Myocyte (in vitro differentiated cells): ENCODE measurements at places on chromosomes 6 and 20.

- peak; percentile 74 for DNase-seq
These were observed 33.9 kb downstream of the SLC17A4 start for GRCh38 chr6:25788305-25788922.

DNA sequence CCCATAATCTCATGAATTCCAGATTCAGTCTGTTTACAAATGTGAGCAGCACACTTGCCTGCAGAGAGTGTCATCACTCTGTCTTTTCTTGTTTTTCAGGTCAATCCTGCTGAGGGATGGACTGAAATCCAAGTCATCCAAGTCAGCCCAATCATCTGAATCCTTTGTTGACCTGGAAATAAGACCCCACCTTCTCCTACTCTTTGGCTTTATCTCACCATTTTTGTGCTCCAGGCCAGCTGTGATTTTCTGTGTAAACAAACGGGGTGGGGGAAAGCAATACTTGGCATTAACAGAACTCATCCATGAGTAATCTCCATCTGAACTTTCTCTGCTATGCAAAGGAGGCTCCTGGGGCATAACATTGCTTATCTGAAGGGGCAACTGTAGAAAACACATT lies 16.9 kb upstream of the GSTA4 start:
- DNase-seq, result no peak

DNA sequence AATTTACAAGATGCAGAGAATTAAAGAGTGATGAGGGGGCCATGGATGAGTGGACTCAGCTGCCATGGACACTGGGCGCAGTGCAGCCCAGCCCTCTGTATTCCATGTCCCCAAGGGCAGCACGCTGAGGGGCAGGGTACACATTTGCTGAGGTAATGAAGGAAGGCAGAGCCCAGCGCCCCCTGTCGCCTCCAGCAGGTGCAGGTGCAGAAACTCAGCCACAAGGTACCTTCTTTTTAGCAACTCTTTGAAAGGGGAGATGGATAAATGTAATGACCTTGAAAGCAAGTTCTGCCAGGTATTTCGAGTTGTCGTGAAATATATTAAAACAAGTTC lies 7.1 kb downstream of the CD93 start:
- no peak for DNase-seq

GRCh38 chr6:83055366-83055964 lies 10.2 kb downstream of the UBE3D start:
- peak; percentile 66 for DNase-seq

DNA sequence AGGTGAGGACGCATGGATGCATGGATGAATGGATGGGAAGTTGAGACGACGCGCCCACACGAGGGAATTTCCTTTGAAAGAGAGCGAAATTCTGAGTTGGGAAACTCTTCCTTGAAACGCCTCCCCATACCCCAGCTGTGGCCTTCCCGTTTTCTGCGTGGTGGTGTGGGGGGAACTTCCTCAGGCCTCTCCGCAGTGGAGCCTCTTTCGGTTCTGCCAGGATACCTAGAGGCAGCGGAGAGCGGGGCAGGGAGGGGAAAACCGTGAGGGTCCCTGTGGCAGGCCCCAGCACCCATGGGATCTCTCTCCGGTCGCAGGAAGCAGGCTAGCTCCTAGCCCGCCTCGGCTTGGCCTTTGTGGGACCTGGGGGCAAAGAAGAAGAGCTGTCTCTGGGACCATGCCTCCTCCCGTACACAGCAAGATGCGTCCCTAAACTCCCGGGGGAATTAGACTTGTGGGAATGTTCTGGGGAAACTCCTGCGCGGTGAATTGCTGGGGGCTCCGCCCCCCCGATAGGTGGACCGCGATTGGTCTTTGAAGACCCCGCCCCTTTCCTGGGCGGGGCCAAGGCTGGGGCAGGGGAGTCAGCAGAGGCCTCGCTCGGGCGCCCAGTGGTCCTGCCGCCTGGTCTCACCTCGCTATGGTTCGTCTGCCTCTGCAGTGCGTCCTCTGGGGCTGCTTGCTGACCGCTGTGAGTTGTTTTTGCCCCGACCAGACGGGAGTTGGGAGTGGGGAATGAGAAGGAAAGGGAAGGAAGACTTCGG lies at the start of gene CD40:
TSS of gene CD40 (plus strand) at position 611 of the 764 bp plus-strand sequence. CDS start at position 641, 30 bp downstream.
- DNase-seq, result peak; percentile 22

DNA sequence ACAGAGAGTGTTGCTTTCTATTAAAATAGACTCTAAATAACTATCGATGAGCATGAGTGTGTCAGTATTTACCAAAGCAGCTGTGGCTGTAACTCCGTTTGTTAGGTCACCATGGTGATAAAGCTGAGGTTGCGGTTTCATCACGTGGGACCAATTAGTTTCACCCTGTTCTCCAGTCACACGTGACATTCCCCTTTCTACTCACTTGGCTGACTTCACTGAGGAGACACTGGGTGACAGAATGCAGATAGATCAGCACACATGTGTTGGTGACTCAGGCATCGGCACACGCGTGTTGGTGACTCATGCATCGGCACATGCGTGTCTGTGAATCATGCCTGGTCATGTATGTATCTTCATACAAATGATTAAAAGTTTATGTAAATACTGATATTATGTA lies 285.4 kb downstream of the THBS2 start:
- DNase-seq, result peak; percentile 98

- peak; percentile 80 for DNase-seq
These were observed 97.9 kb downstream of the SOD2 start for GRCh38 chr6:159595173-159595572.

- peak; percentile 27 for DNase-seq
These were observed 71.8 kb upstream of the PHIP start for GRCh38 chr6:79149884-79150283.

GRCh38 chr20:24245094-24245493 lies 224.3 kb upstream of the SYNDIG1 start:
- no peak for DNase-seq

- DNase-seq, result no peak
These were observed 10.7 kb upstream of the MPC1 start for GRCh38 chr6:166393535-166393823.

DNA sequence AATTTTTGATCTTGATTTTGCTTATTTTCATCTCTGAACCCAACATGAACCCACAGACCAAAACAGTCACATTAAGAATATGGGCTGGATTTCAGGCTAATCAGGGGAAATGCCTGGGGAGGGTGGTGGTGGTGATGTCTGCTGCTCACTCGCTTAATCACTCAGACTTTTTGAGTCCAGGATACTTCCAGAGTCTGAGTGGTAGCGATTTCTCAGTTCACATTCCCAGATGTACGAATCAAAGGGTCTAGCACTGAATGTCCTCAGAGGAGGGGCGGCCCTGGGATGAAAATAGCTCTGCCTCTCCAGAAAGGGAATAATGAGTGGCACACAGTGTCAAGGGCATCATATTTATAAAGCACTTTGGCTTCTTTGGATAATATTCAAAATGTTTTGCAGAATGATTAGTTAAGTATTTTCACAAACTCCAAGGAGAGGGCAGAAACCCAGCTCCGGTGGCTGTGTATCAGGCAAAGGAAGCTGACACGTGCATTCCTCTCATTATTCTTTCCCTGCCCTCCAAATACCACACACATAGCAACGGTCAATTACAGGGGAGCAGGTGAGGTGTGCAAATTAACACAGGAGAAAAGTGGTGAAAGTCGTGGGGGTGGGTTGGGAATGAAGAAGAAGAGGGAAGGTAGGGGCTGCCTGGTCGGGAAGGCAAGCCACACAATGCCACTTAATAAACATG lies 345.2 kb upstream of the RSPO3 start:
- DNase-seq, result peak; percentile 30

DNA sequence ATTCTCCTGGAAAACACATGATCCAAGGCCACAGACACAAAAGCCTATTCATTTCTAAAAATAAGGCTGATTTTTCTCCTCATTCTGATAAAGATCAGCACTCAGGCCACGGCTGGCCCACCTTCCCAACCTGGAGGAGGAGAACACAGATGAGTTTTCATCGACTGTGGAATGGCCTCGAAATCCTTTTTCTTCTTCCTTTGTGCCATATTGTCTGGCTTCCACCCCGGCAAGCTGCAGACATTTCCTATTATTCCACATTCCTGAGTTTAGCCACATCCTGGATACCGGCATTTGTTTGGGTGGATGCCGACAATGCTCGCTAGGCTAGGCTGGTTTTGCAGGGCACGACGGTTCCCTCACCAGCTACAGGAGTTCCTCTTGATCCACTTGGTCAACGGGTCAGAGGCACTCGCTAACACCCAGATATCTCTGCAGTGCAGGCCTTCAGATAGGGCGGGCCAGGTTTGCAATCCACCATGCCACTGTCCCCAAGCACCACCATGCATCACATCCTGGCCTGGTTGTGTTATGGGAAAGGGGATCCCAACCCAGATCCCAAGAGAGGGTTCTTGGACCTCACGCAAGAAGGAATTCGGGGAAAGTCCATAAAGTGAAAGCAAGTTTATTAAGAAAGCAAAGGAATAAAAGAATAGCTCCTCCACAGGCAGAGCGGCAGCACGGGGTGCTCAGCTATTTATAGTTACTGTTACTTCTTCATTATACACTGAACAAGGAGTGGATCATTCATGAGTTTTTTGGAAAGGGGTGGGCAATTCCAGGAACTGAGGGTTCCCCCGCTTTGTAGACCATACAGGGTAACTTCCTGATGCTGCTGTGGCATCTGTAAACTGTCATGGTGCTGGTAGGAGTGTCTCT lies 4.2 kb upstream of the CTSZ start:
- DNase-seq, result peak; percentile 84

GRCh38 chr6:3320238-3320811 lies 61.6 kb downstream of the PSMG4 start:
- no peak for DNase-seq
